Activated naive CD4-positive, alpha-beta T cell (primary cell): ENCODE measurements at places on chromosomes 16 and 17.

GRCh38 chr16:25512041-25512440 lies 179.7 kb upstream of the HS3ST4 start:
- no peak for DNase-seq

DNA sequence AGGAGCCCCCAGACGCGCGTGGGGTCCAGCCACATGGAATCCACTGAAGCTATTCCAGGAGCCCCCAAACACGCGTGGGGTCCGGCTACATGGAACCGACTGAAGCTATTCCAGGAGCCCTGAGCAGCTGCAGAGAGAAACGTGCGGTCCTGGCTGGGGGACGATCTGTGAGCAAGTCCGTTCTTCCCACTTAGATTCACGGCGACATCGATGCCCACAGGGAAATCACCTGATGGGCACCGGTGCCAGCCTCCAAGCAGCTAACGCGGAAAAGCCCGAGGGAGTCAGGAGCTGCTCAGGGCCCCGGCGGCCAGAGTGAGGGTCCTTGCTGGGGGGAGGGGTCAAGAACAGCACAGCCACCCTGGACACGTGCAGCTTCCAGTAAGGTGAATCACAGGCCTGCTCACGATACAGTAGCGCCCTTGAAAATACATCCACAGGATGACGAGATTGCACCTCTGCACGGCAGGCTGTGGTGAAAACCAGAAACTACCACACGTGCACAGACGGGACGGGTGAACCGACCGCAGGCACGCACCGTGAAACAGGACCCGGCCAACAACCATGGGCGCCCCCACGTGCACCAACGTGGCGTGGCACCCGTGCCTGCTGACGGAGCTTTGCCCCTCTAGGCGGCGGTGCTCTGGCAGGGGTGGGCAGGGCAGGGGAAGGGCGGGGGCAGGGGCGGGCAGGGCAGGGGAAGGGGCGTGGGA lies 77.7 kb upstream of the GNG13 start:
- no peak for DNase-seq

DNA sequence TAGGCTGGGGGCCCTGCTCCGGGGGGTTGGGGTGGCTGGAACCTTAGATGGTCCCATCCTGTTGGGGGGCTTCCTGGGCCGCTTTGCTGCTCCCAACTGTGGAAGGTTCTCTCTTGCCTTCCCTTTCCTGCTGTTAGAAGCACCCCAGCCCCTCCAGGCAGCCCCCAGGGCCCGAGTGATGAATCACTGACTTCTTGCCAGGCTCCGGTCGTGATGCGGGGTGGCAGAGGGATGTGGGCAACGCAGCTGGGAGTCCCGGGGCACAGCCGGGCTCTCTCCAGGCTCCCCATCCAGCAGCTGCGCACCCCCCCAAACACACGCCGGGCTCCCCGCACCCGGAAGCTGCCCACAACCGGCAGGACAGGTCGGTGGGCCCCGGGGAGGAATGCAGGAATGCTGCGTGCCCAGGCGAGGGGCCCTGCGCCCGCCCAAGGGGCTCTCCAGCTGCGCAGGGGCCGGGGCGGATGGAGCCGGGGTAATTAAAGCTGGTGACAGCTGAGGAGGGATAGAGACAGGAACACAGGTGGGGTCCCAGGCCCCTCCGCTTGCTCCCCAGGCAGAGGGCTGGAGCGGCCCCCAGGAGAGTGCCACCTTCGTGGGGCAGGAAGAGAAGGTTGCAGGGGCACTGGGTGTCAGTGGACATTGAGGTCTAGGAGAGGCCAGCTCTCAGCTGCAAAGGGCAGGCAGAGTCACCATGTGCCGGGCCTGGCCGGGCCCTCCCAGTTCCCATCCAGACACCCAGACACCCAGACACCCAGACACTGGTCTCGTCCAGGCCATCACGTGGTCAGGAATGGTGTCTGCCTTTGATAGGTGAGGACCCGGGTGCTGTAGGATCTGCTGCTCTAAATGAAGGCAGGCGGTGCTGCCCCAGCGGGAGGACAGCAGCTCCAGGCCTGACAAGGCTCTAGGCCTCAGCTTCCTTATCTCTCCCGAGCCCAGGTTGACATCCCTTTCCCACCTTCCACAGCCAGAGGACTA lies 15.0 kb upstream of the SLC38A10 start:
- DNase-seq = no peak

DNA sequence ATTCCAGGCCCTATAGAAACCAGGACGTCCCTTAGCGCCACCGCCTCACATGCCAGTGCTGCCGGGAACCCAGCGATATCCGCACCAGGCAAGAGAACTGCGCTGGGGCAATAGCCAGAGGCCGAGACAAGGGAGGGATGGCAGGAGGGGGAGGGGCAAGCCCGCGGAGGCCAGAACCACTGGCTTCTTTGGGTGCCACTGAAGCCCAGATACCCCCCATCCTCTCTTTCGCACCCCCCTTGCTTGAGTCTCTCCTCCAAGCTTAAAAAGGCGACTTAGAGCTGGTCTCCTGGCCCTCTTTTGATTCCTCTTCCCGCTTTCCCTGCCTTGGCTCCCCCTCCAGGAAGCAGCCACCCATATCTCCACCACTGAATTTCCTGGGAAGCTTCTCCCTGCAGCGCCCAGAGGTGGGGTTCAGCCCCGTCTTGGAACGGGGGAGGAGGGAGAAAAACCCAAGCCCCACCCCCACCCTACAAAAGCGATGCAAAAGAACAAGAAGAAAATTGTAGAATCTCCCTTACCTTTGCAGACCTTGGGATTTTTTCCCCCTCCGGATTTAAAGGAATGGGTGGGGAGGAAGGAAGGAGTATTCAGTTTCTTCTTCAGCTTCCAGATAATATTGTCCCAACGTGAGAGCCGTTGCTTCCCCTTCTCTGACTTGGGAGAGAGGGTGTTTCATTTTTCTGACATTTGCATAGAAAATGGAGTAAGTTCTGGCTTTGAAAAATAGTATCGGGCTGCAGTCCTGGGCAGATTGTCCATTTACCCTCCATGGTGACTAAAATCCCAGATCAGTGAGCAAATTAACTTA lies 622 bp downstream of the HOXB6 start:
- no peak for DNase-seq

- no peak for DNase-seq
Observed at GRCh38 chr17:70332356-70333210, 163.3 kb downstream of the KCNJ2 start.

GRCh38 chr16:74580833-74581232 lies 26.1 kb downstream of the GLG1 start:
- DNase-seq = no peak

DNA sequence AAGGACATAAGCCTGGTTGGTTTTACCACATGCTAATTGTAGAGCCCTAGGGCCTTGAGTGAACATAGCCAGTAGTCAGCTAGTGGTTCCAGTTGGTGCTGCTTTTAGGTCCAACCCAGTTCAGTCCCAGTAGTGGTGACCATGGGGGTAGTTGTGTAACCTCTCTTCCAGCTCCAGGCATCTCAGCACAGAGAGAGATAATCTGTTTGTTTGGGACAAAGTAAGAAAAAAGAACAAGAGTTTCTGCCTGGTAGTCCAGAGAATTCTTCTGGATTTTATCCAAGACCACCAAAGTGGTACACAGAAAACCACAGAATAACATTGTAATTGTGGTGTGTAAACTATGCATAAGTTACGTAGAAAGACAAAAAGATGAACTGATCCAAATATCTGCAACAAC lies 5.2 kb upstream of the CCL13 start:
- no peak for DNase-seq

DNA sequence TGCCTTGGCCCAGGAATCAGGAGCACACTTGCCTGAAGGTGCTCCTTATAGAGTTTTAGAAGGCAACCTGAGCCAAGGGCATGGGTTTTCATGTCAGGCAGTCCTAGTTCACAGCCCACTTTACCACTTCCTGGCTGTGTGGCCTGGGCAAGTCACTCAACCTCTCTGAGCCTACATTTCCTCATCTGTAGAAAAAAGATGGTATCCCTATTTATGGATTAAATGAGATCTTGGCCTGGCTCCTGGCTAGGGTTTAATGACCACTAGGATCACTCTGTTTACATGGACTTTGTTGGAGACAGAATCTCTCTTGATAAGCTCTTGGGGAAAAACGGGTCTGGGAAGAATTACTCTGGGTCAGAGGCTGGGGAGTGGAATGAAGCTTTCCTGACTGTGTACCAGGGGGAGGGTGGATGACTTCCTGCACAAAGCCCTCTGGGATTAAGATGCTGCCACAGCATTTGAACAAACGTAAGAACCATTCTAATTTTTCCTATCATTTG lies 2.3 kb downstream of the MT2A start:
- no peak for DNase-seq

DNA sequence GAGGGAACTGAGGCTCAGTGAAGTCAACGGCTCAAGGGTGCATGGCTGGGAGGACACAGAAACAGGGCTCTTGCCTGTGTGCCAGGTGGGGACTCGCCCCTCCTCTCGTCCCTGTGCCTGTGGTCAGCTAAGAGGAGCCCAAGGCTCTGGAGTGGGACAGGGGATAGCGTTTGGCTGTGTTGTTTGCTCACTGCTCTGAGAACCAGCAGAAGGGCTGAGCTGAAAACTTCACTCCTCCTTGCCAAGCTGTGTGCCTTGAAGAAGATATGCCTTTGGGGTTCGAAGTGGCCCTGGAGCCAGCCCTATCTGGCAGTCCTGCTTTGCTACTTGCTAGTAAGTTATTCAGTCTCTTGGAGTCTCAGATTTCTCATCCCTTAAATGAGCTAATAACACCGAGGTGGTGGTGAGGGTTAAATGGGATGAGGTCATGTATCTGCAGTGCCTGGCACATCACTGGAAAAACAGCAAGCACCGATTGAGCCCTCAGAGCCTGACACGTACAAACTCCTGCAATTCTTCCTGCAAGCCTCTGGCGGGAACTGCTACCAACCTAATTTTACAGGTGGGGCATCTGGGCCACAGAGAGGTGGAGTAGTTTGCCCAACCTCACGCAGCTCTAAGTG lies 17.7 kb downstream of the FOXL1 start:
- no peak for DNase-seq

DNA sequence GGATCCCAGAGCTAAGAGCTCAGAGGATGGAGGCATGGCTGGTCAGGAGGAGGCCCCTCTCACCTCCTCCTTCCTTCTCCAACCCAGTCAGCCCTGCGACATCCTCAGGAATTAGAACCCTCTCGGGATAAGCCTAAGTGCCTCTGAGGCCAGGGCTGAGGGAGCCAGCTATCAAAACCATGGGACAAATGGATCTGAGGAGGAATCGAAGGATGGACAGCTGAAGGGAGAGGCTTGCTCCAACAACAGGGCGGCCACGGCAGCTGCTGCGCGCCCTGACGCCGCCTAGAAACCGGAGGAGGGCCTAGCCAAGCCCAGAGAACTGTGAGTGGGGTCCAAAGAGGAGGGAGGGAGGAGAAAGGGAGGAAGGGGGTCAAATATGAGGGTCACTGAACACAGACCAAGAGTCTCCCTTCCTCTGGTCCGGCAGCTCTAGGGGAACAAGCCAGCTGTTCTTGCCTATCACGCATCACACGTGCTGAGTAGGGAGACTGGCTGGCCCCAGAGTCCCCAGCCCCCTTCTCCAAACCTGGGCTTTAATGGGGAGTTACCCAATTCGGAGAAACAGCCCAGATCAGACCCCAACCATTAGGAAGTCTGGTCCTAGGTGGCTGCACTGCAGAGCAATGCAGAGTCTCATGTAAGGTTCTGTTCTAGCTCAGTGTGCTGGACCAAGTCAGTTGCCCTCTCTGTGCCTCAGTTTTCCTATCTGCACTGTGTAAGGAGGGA lies 5.9 kb upstream of the HOXB13 start:
- no peak for DNase-seq

- DNase-seq = no peak
Observed at GRCh38 chr16:72371307-72372086, 199.5 kb upstream of the PMFBP1 start.

DNA sequence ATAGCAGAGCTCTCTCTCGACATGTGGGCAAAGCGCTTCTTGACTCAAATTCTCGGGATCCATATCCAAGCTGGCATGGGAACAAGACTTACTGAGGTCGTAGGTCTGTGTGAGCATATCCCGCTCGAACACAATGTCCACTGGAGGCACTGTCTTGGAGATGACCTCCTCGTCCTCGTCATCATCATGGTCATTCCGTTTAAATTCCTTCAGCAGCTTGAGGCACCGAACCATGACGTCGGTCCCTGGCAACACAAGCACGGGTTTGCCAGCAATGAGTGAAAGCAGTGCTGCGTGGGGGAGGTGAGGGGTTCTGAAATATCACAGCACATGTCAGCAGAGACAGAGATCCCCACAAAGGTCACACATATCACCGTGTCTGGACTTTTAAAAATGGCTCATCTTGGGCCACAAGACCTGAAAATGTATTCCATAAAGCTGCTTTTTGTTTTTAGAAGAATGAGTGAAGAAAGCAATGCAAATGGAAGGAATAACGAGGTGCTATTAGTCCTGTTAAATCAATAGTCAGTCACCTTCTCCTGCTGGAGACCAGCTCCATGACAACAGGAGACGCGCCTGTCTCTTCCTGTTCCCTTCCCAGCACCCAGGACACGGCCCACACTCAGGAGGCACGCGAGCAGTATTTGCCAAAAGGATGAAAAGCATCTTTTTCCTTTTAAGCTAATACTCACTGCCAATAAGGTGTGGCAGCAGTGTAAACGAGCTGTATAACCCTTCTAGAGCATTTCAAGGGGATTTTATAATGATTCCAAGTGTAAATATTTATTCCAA lies 37.9 kb downstream of the GTF3C1 start:
- no peak for DNase-seq

GRCh38 chr16:23145186-23145585 lies 4.1 kb downstream of the USP31 start:
- DNase-seq = no peak

DNA sequence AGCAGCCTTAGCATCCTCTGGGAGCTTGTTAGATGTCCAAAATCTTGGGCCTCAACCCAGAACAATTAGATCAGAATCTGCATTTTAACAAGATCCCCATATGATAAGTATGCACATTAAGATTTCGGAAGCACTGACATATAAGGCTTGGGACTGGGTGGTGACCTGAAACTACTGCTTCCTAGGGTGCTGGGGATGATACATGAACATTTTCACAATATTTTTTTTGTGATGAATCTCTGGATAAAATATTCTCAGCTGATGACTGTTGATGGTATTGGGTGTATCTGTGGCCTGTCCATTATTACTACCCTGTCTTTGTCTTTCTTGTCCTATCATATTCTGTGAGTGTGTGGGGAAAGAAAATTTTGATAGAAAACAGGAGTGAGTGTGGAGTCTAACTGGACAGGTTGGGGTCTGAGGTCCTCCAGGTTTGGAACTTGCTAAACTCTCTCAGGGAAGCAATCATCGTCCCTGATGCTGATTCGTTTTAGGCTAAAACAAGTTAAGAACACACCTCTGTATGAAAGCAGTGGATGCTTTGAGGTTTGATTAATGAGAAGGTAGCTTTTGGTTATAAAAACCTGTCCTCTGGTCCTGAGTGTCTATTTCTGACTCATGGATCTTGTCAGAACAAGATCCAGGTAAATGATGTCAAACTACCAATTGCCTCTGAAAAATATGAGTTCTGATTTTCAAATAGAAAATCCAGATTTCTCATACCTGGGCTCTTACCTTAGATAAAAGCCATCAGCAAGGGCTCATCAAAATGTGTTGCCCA lies 23.2 kb downstream of the KRT23 start:
- no peak for DNase-seq

- DNase-seq = no peak
Observed at GRCh38 chr16:17835118-17835876, 364.5 kb upstream of the XYLT1 start.

GRCh38 chr17:78248051-78248914 lies 16.9 kb downstream of the TMEM235 start:
- no peak for DNase-seq
